Cardiac muscle cell (in vitro differentiated cells and primary cell): ENCODE measurements at places on chromosomes 2 and 18.

- no peak for DNase-seq
Measured at GRCh38 chr2:141941210-141941714, 189.6 kb downstream of the LRP1B start.

GRCh38 chr18:46406539-46406932 is 250.5 kb downstream of the LOXHD1 start:
- DNase-seq: no peak

- DNase-seq: peak; percentile 67
Measured at GRCh38 chr2:191635333-191636234, 42.4 kb upstream of the NABP1 start.

GRCh38 chr2:95539836-95540235 is 52.0 kb upstream of the TRIM43 start:
- DNase-seq: no peak
